ENCODE measurements at places on chromosomes 1 and 21. TPM values are rescaled to one million over a fixed set of nuclear protein-coding genes. Genes with fewer than 3 reads are reported as not detected.
A peak's percentile ranks its signal among the peaks of the same experiment; 100 is the strongest.

- no peak for DNase-seq
- H3K4me3 ChIP-seq = no peak overlapping the region
- no peaks in the 10 kb centered on the region for H3K36me3 ChIP-seq
- no peaks in the 10 kb centered on the region for H3K27me3 ChIP-seq
Measured at GRCh38 chr1:23720256-23720995, 22.8 kb upstream of the ELOA start.

DNA sequence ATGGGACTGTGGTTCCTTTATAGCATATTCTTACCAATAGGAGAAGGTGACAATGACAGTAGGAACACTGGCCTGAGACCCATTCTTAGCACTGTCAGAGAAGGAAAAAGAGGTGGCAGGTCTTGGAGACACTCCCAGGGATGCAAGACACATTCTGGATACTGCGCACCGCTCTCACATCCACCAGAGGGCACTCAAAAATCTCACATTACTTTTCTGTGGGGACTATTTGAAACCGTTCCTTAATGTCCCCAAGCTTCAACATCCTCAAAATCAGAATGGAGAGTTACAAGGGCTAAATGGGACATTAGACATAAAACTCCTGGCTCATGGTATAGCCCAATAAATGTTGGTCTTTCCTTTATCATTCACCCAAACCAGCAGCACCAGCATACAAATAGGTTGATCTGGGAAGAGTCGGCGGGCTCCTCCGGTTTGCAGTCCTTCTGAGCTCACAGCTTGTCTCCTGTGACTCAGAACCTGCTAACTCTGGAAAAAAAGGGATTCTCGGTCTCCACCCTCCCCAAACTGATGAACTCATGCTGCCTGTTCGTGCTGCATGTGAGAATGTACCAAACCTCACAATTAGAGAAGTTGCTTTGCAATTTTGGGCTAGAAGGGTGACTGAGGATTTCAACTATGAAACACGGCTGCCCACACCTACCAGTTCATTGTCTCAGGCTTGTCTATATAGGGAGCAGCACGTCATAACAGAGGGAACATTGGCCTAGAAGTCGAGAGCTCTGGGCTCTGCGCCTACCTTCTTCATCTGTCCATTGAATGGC lies 40.2 kb downstream of the IL12RB2 start:
- H3K27ac ChIP-seq = peak overlapping the region; percentile 29
- H3K4me1 ChIP-seq = peaks cover 6% of the 10 kb centered on the region
- peak; percentile 69 for DNase-seq
- H3K4me3 ChIP-seq = peak overlapping the region; percentile 49

- H3K36me3 ChIP-seq = no peaks in the 10 kb centered on the region
- H3K27me3 ChIP-seq = no peaks in the 10 kb centered on the region
- peaks cover 13% of the 10 kb centered on the region for H3K4me1 ChIP-seq
- H3K27ac ChIP-seq = no peak overlapping the region
- no peak for DNase-seq
Measured at GRCh38 chr1:108585313-108585712, 25.4 kb downstream of the EEIG2 start.

GRCh38 chr21:32562426-32562825 lies 22.9 kb downstream of the TCP10L start:
- no peaks in the 10 kb centered on the region for H3K27me3 ChIP-seq
- no peak overlapping the region for H3K4me3 ChIP-seq
- DNase-seq = peak; percentile 64
- no peak overlapping the region for H3K27ac ChIP-seq
- no peaks in the 10 kb centered on the region for H3K36me3 ChIP-seq

DNA sequence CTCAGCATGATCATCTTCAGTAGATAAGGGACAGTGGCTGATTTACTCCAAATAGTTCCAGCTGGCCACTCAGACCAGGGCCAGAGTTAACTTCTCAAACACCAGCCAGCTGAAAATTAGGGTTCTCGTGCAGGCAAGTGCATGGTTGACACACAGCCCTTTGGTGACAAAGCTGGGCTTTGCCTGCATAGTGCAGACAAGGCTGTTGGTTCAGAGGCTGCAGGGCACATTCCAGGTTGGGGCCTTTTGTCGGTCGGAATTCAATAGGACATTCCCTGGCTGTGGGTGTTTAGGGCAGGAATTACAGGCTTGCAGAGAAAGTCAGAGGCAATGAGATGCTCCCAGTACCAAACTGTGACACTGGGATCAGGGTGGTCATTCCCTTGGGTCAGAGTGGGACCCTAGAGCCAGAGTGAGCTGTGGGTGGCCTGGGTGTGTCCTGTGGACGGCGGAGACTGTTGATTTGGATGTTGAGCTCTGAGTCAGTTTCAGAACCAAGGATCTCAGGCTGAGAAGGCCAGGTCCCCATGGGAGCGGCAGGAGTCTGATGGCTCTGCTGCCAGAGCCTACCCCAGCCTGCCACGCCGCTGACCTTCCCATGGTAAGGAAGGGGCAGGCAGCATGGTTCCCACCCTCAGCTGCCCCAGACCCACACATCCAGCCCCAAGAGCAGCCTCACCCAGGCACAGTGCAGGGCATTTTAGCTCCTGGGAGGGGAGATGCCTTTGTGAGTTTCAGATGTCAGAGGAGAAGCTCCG lies 56.2 kb downstream of the STUM start:
- no peaks in the 10 kb centered on the region for H3K36me3 ChIP-seq
- H3K4me1 ChIP-seq = no peaks in the 10 kb centered on the region
- H3K4me3 ChIP-seq = no peak overlapping the region
- H3K27me3 ChIP-seq = peaks cover under 1% of the 10 kb centered on the region
- DNase-seq = no peak
- H3K27ac ChIP-seq = no peak overlapping the region

DNA sequence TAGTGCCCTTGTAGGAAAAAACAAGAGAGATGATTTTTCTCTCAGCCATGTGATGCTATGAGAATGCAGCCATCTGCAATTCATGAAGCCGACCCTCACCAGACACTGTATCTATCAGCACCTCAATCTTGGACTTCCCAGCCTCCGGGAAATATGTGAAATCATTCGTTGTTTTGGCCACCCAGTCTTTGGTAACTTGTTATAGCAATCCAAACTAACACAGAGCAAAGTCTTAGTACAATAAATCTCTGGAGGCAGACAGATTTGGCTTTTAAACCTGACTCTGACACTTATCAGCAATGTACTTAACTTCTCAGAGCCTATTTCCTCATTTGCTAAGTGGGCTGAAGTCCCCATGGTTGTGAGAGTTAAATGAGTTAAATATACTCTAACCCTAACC lies 5.1 kb upstream of the MED18 start:
- H3K4me3 ChIP-seq = no peak overlapping the region
- no peaks in the 10 kb centered on the region for H3K27me3 ChIP-seq
- H3K4me1 ChIP-seq = no peaks in the 10 kb centered on the region
- no peak overlapping the region for H3K27ac ChIP-seq
- H3K36me3 ChIP-seq = no peaks in the 10 kb centered on the region

SYT14 gene
- 6.1 TPM for total RNA-seq

Measured in astrocyte (in vitro differentiated cells and primary cell).